ENCODE measurements at places on chromosomes 7 and 10. TPM values are rescaled to one million over a fixed set of nuclear protein-coding genes. Genes with fewer than 3 reads are reported as not detected.

Gene GIMAP4
- not detected for total RNA-seq

Gene ITPRID1
- total RNA-seq, result not detected

Gene MCM10
- 0.34 TPM for total RNA-seq

Gene ICA1
- total RNA-seq, result 0.09 TPM

Gene PTPRZ1
- total RNA-seq, result not detected

Gene NYAP1
- 2.0 TPM for total RNA-seq

Gene GRID2IP
- under 0.01 TPM for total RNA-seq

Gene PCDH15
- total RNA-seq, result not detected

Gene FEZF1
- not detected for total RNA-seq

Gene PAPOLB
- total RNA-seq, result under 0.01 TPM

Gene EBLN1
- total RNA-seq, result not detected

Gene TBX20
- not detected for total RNA-seq

Gene STEAP2
- total RNA-seq, result 32.4 TPM

Gene CCDC172
- total RNA-seq, result not detected

Gene GPR85
- total RNA-seq, result 1.9 TPM

Gene HECW1
- total RNA-seq, result 0.79 TPM

Gene NPC1L1
- total RNA-seq, result 0.09 TPM

Gene IRF5
- total RNA-seq, result not detected

Gene GSDME
- total RNA-seq, result 49.2 TPM

Gene EPHA1
- total RNA-seq, result 0.09 TPM

Gene TDRD1
- total RNA-seq, result not detected

Gene GATA3
- not detected for total RNA-seq

Gene ZPBP
- not detected for total RNA-seq

Gene PDZD7
- total RNA-seq, result 2.0 TPM
